ENCODE measurements at places on chromosomes 16 and 17.

GRCh38 chr17:73371285-73371684 lies 59.5 kb upstream of the CDC42EP4 start:
- no peak for DNase-seq

GRCh38 chr16:11014136-11014535 lies 69.8 kb downstream of the CLEC16A start:
- DNase-seq: no peak

DNA sequence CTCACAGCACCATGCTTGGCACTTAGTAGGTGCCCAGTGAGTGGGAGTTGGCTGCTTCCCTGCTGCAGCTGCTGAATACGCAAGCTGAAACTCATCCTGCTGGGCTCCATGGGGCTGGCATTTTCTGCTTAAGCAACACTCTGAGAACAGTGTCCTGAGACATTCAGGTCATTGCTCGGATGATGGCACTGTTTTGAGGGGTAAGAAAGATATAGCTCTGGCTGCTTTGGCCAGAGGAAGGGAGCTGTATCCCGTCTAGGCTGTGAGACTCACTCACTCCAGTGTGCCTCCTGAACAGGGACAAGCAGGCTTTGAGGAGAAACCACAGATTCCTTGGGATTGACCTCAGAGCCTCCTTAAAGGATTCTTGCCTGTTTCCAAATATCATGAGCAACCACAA lies 120.5 kb downstream of the CLEC16A start:
- DNase-seq: no peak

GRCh38 chr16:87966064-87966645 lies 14.9 kb downstream of the BANP start:
- no peak for DNase-seq

DNA sequence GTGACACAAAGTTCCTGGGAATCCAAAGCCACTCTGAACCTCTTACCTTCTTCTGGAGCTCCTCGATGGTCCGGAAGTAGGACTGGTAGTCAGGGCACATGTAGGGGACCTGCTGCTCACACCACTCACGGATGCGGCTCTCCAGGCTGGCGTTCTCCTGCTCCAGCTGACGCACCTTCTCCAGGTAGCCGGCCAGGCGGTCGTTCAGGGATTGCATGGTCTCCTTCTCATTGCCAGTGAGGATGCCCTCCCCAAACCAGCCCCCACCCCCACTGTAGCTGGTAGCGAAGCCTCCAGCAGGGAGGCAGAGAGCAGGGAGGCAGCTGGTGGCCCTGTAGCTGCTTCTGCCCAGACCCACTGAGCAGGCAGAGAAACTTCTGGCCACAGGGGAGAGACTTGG lies 370 bp downstream of the KRT35 start:
- no peak for DNase-seq

DNA sequence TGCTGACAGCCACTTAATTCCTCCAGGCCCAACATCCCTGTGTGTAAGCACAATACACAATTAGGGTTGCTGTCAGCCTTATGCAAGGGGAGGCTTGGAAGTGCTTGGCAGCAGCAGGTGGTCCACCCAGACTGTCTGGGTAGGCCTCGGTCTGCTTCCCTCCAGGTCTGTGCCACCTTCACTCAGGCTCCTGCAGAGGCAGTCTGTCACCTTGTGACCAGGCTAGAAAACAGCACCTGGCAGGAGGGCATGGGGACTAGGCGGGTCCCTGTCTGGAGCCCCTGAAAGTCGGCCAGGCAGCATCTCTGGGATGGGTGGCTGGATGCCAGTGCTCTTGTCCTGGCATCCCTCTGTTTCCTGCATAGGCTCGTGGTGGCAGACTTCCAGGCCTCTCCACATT lies 578.1 kb downstream of the KCNJ18 start:
- no peak for DNase-seq

- DNase-seq: no peak
Measured at GRCh38 chr17:4393806-4394205, 27.3 kb upstream of the UBE2G1 start.

- no peak for DNase-seq
Measured at GRCh38 chr17:77786740-77787505, 171.6 kb upstream of the TNRC6C start.

GRCh38 chr17:18246880-18247612 lies 11.5 kb downstream of the FLII start:
- no peak for DNase-seq

DNA sequence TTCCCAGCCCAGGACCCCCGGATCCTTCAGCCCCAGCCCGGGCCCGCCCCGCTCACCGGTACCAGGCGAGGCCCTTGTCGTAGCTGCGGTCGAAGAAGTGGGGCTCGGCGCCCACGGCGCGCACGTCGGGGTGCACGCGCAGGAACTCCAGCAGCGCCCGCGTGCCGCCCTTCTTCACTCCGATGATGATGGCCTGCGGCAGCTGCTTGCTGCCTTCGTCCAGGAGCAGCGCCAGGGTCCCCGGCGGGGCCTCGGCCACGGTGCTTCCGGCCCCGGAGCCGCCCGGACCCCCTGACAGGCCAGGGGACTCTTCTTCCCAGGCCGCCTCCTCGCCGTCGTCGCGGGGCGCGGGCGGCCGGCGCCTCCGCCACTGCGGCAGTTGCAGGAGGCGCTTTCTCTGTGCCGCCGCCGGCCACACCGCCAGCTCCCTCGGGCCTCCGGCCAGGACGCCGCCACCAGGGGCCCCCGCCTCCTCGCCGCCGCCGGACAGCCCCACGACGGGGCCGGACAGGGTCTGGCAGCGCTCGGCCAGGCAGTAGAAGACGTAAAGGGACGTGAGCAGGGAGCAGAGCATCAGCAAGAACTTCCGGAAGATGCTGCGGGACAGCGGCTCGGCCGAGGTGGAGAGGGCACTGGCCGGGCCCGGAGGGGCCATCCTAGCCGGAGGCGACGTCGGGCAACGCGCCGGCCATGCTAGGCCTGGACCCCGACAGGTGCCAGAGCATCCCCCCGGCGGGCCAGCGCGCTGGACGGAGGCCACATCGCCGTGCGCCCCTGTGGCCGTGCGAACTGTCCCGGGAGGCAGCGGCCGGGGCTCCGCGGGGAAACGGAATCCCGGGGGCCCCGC lies 1.0 kb downstream of the HS3ST3A1 start:
- DNase-seq: no peak
